Right cardiac atrium (tissue), 5 donors: ENCODE measurements at places on chromosomes 2 and 18. TPM values are rescaled to one million over a fixed set of nuclear protein-coding genes. Genes with fewer than 3 reads are reported as not detected.

CRYGB gene
- total RNA-seq: not detected

DNA sequence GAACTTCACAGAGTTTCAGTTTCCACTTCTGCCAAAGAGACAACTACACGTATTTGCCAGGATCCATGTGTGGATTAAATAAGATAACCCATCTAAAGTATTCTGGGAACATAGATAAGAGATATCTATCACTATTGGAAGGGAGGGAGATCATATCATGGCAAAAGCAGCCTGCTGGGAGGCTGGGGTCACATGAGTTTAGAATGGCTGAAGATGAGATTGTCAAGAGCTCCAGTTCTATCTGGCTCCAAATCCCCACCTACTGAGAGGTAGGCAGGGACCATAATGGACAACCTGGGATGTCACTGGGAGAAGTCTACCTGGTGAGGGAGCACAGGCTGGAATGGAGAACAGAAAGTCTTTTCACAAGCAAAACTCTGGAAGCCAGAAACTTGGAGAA is 192.6 kb upstream of the ST6GAL2 start:
- DNase-seq: no peak

NT5DC4 gene
- not detected for total RNA-seq

- DNase-seq: no peak
These were observed 18.1 kb upstream of the RANBP2 start for GRCh38 chr2:108701208-108701607.

IL1R1 gene
- total RNA-seq: 111 TPM

CKAP2L gene
- total RNA-seq: not detected
